Upper lobe of left lung (tissue), 6 donors: ENCODE measurements at places on chromosomes 4 and X. TPM values are rescaled to one million over a fixed set of nuclear protein-coding genes. Genes with fewer than 3 reads are reported as not detected.

- no peak for DNase-seq
These were observed 229.2 kb upstream of the AGTR2 start for GRCh38 chrX:115941388-115941787.

DNA sequence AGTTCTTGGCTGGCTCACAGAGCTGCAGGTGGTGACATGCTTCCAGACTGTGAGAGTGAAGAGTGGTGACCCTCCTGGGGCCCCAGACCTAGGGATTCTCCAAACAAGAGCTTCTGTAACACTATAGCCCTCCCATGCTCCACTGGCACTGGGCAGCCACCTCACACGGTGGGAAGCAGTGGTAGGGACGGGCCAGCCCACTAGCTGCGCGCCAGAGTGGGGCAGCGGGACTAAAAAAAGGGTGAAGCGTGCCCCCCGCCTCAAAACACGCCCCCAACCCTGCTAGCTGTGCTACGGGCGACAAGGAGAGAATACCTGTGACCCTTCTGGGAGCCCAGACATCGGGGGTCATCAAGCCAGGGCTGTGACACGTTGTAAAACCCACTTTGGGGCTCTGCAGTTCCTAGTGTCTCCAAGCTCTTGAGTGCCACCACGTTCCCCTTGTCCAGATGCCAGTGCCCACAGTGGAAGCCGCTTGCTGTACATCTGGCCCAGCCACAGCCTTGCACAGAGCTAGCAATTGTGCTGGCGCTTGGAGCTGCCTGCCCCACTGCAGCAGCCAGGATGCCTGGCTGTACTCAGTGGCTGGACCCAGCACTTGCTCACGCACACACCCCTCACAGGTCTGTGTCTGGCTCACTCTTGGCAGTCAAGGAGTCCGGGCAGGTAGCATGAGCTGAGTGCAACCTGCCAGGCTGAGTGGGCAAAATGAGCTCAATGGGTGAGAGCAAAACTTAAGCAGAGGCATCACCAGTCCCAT, 100.0 kb downstream of the DCAF12L2 start:
- DNase-seq, result no peak

- no peak for DNase-seq
These were observed 665 bp upstream of the LRPAP1 start for GRCh38 chr4:3532751-3533422.

The GCNA gene
- 5.1 TPM for total RNA-seq

The PF4V1 gene
- total RNA-seq, result not detected
